ENCODE measurements at places on chromosomes 4 and X. TPM values are rescaled to one million over a fixed set of nuclear protein-coding genes. Genes with fewer than 3 reads are reported as not detected.

DNA sequence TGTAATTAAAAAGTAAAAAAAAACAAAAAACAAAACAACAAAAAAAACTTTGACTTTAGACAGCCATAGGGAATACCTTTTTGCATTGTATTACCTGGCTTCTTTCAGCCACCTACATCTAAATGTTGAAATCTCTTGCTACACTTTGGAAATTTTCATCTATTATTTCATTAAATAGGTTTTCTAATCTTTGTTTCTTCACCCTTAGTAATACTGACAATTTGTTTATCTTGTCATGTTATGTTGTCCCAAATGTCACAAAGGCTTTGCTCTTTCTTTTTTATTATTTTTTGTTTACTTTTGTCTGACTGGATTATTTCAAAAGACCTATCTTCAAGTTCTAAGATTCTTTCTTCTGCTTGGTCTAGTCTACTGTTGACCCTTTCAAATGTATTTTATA is 7.5 kb downstream of the PF4 start:
- H3K36me3 ChIP-seq = peaks cover 31% of the 10 kb centered on the region
- DNase-seq = no peak
- no peaks in the 10 kb centered on the region for H3K4me1 ChIP-seq
- no peak overlapping the region for H3K4me3 ChIP-seq

DNA sequence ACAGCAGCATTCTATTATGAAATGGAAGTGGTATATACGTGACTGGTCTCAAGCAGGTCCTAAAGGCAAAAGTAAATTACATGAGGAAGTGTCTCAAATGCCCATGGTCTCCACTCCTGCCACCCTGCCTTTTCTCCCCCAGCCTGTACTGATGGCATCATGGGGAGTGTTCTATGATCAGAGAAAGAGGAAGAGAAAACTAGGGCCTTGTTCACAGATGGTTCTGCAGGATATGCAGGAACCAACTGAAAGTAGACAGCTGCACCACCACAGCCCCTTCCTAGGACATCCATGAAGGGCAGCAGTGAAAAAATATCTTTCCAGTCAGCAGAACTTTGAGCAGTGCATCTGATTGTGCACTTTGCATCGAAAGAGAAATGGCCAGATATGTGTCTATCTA is 901.5 kb downstream of the ARAP2 start:
- no peaks in the 10 kb centered on the region for H3K27me3 ChIP-seq
- no peaks in the 10 kb centered on the region for H3K4me1 ChIP-seq
- no peaks in the 10 kb centered on the region for H3K36me3 ChIP-seq
- no peak for DNase-seq
- H3K4me3 ChIP-seq = no peak overlapping the region
- no peak overlapping the region for H3K27ac ChIP-seq

Gene VCX3A
- polyA plus RNA-seq = not detected

Gene PARM1
- not detected for polyA plus RNA-seq

Data from naive thymus-derived CD8-positive, alpha-beta T cell (primary cell).